GM12864 (cell line): ENCODE measurements at places on chromosomes 11 and 22.

- DNase-seq, result no peak
Measured at GRCh38 chr11:130037058-130037457, 32.6 kb upstream of the APLP2 start.

GRCh38 chr11:115383431-115383830 is 120.8 kb downstream of the CADM1 start:
- DNase-seq, result no peak

- DNase-seq, result no peak
Measured at GRCh38 chr11:121385688-121386087, 66.4 kb upstream of the SORL1 start.

DNA sequence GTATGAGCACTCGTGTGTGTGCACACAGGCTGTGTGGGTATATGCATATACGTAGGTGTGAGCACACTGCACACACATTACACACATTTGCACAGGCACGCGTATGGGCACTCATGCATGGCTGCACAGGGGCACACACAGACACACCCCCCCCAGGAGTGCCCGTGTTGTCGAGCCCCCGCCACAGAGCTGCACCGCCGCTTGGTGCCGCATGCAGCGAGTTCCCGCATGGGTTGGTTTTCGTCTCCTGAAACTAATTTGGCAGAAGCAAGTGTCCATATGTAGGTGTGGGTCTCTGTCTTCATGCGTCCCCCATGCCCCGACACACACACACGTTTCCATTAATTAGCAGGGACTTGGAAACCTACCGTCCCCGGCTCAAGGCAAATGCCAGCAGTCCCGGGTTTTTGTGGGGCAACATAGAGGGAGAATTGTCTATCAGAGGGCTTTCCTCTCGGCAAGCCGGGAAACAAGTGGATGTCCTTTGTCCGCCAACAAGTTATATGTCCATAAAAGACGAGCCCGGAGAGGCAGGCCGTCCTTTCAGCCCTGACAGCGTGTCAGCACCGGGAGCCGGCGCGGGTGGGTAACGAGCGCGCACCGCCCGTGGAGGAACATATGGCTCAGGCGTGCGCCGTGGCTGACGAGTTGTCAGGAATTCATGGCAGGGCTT is 1291.7 kb downstream of the BRD1 start:
- no peak for DNase-seq

GRCh38 chr11:57770793-57771192 is 9.2 kb downstream of the CTNND1 start:
- DNase-seq, result no peak

DNA sequence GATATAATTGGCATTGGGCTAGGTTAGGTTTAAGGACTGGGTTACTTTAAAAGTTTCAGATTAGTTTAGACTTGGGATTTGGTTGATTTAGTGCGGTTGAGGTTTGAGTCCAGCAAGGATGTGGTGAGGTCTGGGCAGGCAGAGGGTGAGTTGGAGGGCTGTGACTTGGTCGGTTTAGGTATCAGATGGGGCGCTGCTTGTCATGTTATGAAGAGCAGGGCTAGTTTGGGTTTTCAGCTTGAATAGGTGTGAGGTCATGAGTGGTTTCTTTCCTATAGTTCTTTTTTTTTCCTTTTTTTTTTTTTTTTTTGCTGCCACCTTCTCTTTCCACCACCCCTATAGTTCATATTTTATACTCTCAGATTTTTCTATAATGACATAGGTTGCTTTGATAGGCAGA is 4.8 kb downstream of the CLCF1 start:
- no peak for DNase-seq
